ENCODE measurements at places on chromosomes 4 and X.

GRCh38 chr4:173181848-173182247 lies 13.2 kb downstream of the GALNT7 start:
- DNase-seq = no peak

DNA sequence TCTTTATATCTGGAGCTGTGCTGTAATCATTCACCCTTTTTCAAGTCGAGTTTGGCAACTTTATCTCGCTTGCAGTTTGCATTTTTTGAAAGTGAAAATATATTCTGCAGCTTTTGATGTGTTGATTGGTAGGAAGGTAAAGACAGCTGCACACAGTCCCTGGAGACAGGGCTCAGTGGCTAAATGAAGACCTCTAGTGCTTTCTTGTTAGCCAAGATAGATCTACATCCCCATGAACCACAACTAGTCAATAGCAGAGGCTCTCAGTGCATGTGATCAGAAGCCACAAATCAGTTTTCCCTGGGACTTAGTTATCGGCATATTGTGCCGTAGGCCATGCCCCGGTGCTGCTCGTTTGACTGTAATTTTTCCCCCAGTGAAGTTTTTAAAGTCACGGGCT lies 587.7 kb upstream of the PITX2 start:
- no peak for DNase-seq

DNA sequence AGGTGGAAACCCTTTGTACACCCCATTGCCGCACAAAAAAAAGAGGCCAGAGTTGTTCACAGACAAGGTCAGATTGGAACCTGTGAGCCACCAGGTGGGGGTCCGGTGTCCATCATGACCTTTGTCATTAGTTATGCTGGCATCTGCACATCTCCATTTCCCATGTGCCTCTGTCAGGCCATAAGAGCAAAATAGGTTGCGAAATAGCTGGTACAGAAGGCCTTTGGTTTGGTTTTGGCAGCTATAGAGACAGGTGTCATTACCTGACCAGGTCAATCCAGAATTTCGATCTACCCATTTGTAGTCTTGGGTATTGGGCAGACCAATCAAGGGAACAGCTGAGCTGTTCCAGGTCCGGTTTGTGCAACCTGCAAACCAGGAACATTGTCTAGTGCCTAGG lies 6.6 kb downstream of the ERVMER34-1 start:
- DNase-seq = no peak

- no peak for DNase-seq
Measured at GRCh38 chr4:91427171-91427570, 876.6 kb upstream of the GRID2 start.

GRCh38 chr4:144355811-144356757 lies 215.6 kb upstream of the GYPA start:
- DNase-seq = peak; percentile 7

DNA sequence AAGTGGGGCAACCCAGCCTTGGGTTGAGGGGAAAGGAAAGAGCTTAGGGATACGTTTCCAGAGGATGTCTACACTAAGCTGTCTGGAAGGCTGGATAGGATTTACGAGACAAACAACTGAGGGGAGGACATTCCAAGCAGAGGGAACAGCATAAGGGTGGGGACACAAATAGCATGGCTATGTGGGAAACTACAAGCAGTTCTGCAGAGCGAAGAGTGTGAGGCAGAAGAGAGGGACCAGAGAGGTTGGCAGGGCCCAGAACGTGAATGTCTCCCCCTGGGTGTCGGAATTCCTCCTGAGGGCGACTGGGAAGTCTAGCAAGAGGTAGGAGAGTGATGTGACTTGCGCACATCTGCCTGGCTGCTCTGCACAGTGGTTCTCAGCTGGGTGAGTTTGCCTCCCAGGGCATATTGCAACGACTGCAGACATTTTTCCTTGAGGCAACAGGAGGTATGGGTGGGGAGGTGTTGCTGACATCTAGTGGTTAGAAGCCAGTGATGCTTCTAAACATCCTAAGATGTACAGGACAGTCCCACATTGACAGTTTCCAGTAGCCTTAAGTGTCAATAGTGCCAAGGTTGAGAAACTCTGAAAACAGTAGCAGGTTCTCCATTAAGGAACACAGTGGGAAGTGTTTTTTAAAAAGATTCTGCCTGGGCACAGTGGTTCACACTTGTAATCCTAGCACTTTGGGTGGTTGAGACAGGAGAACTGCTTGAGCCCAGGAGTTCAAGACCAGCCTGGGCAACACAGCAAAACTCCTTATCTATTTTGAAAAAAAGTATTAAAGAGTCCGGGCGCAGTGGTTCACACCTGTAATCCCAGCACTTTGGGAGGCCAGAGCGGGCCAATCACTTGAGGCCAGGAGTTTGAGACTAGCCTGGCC lies 9.2 kb downstream of the NDUFA1 start:
- no peak for DNase-seq

DNA sequence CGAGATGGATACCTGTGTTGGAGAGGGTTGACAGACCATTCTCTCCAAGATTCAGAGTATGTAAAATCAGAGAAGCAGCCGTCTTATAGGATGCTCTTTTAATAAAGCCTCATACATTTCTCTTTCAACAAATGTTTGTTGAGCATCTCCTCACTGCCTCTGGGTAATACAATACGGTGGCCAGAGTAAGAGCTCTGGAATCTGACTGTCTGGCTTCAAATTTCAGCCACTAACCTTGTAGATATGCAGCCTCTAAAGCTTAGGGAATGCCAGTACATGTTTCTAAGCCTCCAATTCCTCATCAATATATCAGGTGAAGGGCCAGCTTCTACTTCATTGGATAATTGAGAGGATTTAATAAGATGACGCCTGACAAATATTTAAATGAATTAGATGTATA lies 61.3 kb downstream of the CLNK start:
- DNase-seq = no peak

- no peak for DNase-seq
Measured at GRCh38 chr4:66279084-66279483, 608.8 kb upstream of the EPHA5 start.

- no peak for DNase-seq
Measured at GRCh38 chrX:39167791-39168190, 366.5 kb downstream of the MID1IP1 start.

DNA sequence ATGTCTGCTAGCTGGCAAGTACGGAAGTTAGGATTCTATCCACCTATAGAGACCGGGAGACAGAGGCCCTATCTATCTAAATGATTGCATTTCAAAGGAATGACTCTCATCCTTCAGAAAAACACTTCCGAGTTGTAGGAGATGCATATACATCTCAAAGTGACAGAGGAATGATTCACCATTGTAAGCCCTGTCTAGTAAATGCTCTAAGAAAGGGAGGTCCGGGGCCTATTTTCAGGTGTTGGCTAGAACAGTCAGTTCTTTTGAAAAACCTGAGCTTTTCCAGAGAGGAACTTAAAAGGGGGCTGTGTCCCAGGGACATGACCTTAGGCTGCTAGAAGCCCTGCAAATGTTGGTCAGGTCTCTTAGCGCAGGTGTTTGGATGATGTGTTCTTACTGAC lies 262.9 kb upstream of the IL1RAPL1 start:
- no peak for DNase-seq

GRCh38 chrX:110418316-110419235 lies 59.9 kb downstream of the RTL9 start:
- DNase-seq = no peak

DNA sequence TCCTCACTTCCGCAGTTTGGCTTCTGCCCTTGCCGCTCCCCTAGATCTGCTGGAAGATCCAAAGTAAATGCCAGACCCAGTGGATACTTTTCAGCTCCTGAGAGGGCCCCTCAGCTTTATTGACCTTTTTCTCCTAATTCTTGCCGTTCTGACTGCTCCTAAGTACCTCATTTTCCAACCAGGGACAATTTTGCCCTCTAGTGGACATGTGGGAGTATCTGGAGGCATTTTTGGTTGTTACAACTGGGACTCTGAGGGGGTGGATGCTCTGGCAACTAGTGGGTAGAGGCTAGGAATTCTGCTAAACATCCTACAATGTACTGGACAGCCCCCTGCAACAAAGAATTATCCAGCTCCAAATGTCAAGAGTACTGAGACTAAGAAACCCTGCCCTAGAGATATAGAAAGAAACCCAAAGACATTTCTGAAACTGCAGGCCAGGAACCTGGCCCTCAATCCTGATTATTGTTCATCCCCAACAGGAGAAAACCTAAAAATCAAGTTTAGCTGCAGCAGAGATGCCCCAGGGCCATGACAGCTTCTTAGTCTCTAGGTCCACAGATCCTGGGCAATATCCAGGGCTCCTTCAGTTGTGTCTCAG lies 3.4 kb downstream of the TEX13B start:
- no peak for DNase-seq

DNA sequence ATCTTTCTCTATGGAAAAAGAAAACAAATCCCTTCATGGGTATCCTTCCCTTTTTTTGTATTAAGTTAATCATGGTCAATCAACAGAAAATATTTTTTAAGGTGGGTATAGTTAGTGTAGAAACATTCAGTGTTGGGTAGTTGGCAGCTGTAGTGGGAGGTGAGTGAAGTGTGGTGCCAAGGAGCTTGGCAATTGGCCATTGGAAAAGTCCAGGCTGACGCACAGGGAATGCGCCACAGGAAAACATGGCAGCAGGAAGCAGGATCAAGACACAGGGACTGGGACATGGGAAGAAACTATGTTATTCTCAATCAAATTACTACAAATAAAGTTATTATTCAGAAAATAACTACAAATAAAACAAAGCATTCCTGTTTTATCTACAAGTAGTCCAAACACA lies 20.0 kb downstream of the PALLD start:
- no peak for DNase-seq

GRCh38 chr4:10183462-10183861 lies 66.9 kb upstream of the WDR1 start:
- no peak for DNase-seq

DNA sequence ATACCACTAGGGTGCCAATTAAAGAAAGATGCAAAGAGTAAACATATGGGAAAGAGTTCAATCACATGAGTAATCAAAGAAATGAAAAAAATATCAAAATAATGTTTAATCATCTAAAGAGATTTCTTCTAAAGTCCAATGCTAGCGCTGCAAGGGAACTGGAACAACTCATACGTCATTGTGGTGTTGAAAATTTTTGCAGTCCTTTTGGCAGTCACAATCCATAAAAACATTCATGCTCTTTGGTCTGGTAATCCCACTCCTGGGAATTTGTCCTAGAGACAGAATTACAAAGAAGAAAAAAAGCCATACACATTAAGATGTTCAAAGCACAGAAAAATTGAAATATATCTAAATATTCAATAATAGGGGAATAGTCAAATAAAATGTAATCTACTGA lies 4.6 kb downstream of the P2RY4 start:
- no peak for DNase-seq

DNA sequence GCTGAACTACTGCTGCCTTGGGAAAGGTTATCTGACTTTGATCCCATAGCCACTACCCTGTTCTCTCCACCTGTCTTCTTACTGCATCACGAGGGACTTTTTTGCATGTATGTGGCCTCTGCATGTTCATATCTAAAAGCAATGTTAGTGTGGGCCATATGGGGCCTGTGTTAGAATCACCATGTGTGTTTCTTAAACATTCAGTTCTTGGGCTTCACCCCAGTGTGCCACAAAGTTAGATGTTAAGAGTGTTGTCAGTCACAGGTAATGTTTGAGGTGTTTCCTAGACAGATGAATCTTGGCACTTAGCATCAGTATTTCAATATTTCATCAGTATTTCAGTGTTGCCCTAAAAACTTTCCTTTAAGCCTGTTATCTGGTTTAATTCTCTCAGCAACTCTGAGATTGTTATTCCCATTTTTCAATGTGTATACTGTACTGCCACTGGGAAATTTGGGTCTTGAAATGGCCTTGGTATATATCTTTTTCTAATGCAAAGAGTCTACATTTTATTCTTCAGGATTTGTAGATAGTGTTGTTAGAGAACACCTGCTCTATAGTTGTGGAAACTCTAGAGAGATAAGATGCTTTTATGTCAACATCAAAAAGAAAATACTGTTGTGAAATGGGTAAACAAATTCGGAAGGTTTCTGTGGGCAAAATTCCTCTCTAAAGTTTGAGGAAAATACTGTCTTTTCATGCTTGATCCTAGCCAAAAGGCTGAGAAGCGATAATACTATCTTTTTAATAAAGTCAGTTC lies 259.7 kb downstream of the BMPR1B start:
- no peak for DNase-seq

- DNase-seq = no peak
Measured at GRCh38 chr4:178696515-178696914, 1254.3 kb upstream of the AGA start.

GRCh38 chr4:47525154-47525819 lies 40.2 kb downstream of the ATP10D start:
- no peak for DNase-seq

- no peak for DNase-seq
Measured at GRCh38 chrX:39163581-39164126, 362.4 kb downstream of the MID1IP1 start.

DNA sequence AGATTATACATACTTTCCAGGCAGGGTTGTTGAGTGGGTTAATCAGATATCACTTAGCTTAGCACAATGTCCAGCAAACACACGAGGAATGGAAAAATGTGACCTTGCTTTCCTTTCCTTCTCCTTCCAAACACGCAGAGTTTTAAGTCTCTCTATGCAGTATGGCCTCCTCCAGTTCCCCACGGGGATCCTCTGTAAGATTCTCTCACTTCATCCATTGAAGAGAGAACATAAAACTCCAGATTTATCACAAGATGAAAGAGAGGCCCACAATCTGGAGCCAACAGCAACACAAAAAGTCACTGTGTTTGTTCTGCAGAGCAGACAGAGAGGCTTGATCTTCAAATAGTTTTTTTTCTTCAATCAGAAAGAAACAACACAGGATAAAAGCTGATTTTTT lies 336.8 kb upstream of the CLNK start:
- DNase-seq = no peak

DNA sequence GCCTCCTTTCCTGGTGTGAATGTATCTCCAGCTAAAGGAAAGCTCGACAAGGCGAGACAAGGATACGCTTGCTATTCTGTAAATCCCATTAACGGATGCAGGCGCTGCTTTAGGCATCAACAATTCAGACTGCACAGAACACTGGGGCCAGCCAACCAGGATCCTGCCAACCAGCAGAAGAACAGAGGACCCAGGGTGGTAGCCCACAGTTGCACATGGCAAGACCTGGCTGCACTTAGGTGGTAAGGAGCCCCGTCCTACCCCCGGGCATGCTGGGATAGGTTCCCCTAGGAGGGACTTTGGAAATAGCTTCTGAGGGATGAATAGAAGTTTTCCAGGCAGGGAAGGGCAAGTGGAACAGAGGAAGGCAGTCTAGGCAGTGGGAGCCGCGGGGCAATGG lies 20.7 kb downstream of the PSAPL1 start:
- DNase-seq = no peak

DNA sequence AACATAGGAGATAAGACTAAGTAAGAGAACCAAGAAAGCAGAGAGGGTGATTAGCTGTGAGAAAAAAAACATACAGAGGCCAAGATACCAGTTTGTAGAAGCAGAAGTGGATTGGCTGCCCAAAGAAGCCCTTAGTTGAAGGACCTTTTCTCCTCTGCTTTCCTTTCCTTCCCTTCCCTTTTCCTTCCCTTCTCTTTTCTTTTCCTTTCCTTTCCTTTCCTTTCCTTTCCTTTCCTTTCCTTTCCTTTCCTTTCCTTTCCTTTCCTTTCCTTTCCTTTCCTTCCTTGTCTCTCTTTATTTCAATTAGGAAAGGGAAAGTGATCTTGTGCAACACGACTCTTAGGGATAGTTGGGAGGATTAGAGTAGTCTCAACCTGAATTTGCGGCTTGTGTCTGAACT lies 92.8 kb downstream of the RTL5 start:
- no peak for DNase-seq
